ENCODE measurements at places on chromosomes 2 and 18. TPM values are rescaled to one million over a fixed set of nuclear protein-coding genes. Genes with fewer than 3 reads are reported as not detected.
A peak's percentile ranks its signal among the peaks of the same experiment; 100 is the strongest.

- no peaks in the 10 kb centered on the region for H3K4me1 ChIP-seq
- H3K27ac ChIP-seq = no peak overlapping the region
- no peak overlapping the region for H3K4me3 ChIP-seq
These were observed 36.2 kb downstream of the FASTKD2 start for GRCh38 chr2:206801418-206802189.

- H3K4me1 ChIP-seq = no peaks in the 10 kb centered on the region
- DNase-seq = no peak
These were observed 248.8 kb downstream of the MREG start for GRCh38 chr2:215764441-215765048.

DNA sequence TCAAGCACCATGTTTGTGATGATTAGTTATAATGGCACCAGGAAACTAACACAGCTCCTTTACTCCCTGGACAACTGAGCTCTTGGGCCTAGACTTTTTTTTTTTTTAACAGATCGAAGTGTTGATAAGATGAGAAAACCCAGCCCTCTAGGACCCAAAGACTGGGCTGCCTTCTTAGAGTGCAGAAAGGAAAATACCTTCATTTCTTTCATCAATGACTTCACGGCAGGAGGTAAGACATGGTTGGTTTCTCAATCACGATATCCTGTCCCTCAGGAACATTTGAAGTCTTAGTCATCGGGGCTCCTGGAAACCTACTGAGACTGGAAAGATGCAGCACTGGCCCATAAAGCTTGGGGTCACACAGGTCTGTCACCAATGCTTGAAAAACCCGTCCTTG, 84.7 kb downstream of the TNFRSF11A start:
- H3K27ac ChIP-seq = no peak overlapping the region
- no peak overlapping the region for H3K4me3 ChIP-seq
- no peaks in the 10 kb centered on the region for H3K36me3 ChIP-seq
- no peaks in the 10 kb centered on the region for H3K27me3 ChIP-seq
- H3K4me1 ChIP-seq = no peaks in the 10 kb centered on the region

DNA sequence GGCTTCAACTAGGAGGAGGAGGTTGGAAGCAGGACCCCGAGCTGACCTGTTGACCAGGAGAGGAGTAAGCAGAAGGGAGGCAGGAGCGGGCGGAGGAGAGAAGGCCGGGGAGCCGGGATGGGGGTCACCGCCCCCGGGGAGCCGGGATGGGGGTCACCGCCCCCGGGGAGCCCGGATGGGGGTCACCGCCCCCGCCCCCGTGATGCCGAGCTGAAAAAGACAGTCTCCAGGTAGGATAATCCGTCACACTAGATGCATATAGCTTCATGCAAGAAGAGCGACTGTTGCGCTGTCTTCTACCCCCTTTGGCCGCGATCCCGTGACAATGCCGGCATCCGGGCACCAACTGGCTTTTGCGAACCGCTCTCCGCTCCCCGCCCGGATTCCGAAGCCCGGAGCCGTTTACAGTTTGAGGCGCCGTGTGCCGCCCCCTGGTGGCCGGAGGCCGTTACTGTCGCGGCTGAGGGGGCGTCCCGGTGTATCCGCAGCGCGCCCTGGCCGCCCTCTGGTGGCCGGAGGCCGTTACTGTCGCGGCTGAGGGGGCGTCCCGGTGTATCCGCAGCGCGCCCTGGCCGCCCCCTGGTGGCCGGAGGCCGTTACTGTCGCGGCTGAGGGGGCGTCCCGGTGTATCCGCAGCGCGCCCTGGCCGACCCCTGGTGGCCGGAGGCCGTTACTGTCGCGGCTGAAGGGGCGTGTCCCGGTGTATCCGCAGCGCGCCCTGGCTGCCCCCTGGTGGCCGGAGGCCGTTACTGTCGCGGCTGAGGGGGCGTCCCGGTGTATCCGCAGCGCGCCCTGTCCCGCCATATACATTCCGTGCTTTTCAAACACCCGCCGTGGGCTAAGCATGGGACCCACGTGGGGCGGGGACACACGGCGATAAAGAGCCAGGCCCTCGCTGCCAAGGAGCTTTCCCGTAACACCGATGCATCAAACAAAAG, 89.6 kb downstream of the ACTR3 start:
- DNase-seq = peak; percentile 92
- H3K4me3 ChIP-seq = no peak overlapping the region
- peaks cover 5% of the 10 kb centered on the region for H3K4me1 ChIP-seq
- no peak overlapping the region for H3K27ac ChIP-seq
- peaks cover 17% of the 10 kb centered on the region for H3K36me3 ChIP-seq
- H3K27me3 ChIP-seq = no peaks in the 10 kb centered on the region

CRYGC gene
- total RNA-seq = not detected

DNA sequence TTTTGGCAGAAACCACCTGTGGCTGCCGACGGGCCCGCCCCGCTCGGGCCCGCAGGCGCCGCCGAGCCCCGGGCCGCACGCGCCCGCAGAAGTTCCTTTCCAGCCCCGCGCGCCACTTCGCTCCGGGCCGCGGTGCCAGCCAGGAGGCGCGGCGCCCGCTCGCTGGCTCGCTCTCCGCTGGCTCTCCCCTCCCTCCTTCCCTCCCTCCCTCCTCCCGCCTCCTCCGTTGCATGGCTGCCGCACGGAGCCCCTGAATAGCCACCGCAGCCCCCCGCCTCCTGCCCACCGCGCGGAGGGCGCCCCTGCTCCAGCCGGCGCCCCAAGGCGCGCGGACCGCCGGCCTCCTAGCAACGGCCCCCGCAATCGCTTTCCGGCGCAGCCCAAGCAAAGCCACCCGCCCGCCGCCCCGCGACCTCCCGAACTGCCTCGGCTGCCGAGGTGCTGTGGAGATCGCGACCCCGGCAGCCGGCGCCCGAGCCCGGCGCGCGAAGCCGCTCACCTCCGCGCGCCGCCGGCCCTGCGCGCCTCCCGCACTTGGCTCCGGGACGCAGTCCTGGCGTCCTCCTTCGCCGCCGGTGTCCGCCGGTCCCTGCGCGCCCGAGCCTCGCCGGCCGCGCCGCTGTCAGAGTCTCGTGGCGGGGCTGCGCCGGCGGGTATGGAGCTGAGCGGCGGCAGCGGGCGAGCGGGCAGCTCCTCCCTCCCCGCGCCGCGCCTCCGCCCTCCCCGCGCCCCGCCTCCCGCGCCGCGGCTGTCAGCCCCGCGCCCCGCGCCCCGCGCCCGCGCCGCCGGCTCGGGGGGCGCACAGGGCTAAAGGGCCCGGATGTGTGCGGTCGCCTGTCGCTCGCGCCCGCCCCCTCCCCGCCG, at the start of gene ZBTB7C:
Gene ZBTB7C (minus strand): TSS at position 657 of the 864 bp plus-strand sequence.
- peak within 1 kb of the TSS; percentile 81 for H3K4me3 ChIP-seq
- no peaks in the 10 kb centered on the region for H3K36me3 ChIP-seq
- no peak within 1 kb of the TSS for H3K27ac ChIP-seq
- H3K27me3 ChIP-seq = peaks cover 62% of the 10 kb centered on the region
- DNase-seq = peak; percentile 81
- H3K4me1 ChIP-seq = no peaks in the 10 kb centered on the region

DNA sequence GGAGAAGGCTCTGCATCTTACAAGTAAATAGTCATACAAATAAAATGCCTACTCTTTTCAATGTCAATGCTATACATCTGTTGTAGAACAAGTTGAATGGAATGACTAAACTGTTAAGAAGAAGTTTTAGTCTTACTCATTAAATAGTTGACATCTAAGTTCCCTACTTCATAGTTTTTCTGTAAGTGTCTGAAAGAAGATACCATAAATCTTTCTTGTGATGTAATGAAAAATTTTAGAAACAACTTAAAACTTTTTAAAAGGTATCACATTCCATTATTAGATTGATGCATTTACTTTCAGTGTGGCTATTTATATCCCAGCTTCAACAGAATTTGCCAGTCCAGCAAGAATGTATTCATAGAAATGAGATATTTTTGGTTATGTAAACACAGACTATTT, 185.2 kb upstream of the EPC2 start:
- H3K36me3 ChIP-seq = no peaks in the 10 kb centered on the region
- no peaks in the 10 kb centered on the region for H3K4me1 ChIP-seq
- no peak overlapping the region for H3K4me3 ChIP-seq
- no peaks in the 10 kb centered on the region for H3K27me3 ChIP-seq

DNA sequence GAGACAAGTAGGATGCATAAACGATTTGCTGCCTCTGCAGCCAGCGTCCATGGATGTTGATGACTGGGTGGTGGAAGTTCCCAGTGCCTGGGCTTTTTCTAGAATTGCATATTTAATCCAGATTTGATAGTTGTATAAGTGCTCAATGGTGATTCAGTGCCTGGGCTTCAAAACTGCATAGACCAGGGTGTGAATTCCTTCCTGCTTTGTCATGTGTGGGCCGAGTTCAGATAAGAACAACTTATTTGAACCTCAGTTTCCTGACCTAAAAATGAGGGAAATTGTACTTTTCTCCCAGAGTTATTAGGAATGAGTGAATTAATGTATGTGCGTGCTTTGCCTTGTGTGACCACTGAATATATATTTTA, 154.6 kb downstream of the WDSUB1 start:
- no peak overlapping the region for H3K4me3 ChIP-seq
- DNase-seq = no peak
- H3K36me3 ChIP-seq = peaks cover 10% of the 10 kb centered on the region
- peaks cover 3% of the 10 kb centered on the region for H3K4me1 ChIP-seq

SLC9A4 gene
- total RNA-seq = 0.05 TPM

DNA sequence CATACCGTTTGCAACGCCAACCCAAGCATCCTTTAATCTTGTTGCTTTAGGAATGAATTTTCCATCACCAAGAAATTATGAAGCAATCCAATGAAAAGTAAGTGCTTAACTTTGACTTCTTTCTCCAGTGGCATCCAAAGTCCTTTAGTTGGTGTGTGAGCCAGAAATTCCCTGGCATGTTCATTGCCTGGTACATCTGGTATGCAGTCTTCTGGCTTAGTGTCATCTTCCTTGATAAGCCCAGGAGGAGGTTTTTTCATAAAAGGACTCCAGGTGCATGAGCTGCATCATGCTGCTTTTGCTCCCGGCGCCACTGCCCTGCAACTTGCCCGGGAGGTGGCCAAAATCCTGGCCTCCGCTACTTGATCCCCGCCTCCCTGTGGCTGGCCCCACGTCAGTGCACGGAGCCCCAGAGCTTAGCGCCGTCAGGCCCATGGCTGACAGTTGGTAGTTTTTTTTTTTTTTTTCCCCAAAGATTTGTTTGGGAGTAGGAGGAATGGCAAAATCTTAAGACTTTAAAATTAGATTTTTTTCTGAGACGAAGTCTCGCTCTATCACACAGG, 58.7 kb downstream of the PUM2 start:
- H3K4me1 ChIP-seq = no peaks in the 10 kb centered on the region
- H3K4me3 ChIP-seq = no peak overlapping the region
- H3K27me3 ChIP-seq = no peaks in the 10 kb centered on the region
- H3K36me3 ChIP-seq = peaks cover 85% of the 10 kb centered on the region

- H3K4me1 ChIP-seq = no peaks in the 10 kb centered on the region
- no peak overlapping the region for H3K4me3 ChIP-seq
- H3K36me3 ChIP-seq = no peaks in the 10 kb centered on the region
- no peak for DNase-seq
These were observed 355.6 kb downstream of the MYCN start for GRCh38 chr2:16296038-16296290.

- H3K27me3 ChIP-seq = no peaks in the 10 kb centered on the region
- H3K36me3 ChIP-seq = peaks cover 60% of the 10 kb centered on the region
- no peak overlapping the region for H3K4me3 ChIP-seq
- no peaks in the 10 kb centered on the region for H3K4me1 ChIP-seq
- DNase-seq = no peak
These were observed 11.1 kb downstream of the STAMBP start for GRCh38 chr2:73839653-73840411.

DNA sequence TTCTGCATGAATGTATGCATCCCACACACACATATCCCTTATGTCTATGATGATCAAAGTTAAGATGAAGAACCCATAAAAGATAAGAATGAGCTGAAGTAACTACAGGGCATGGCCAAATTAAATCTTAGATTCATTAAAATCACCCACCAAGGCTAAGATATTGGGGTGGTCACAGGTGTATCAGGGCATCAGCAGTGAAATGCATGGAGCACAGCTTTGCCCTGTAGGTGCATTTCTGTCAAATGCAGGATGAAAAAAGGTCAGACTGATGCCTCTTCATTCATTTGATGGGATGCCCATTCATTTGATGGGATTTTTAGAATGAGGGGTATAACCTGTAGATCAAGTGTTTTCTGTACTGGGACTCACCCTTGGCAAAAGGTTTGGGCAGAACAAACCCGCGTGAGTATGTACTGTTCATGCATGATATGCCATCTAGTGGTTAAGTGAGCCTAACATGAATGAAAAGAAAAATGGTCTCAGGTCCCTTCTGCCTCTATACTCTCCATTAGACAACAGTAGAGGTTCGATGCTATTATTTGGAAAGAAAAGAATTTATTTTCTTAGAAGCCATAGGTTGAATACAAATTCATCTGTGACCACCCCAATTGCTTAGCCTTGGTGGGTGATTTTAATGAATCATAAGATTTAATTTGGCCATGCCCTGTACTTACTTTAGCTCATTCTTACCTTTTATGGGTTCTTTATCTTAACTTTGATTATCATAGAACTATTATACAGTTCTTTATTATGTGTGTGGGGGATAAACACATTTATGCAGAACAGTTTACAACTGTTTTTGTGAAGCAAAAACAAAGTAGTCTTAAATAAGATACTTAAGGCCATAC, 43.2 kb upstream of the NOSTRIN start:
- H3K4me1 ChIP-seq = peaks cover 6% of the 10 kb centered on the region
- no peak overlapping the region for H3K4me3 ChIP-seq
- H3K27ac ChIP-seq = no peak overlapping the region
- peaks cover 29% of the 10 kb centered on the region for H3K36me3 ChIP-seq
- peak; percentile 55 for DNase-seq
- no peaks in the 10 kb centered on the region for H3K27me3 ChIP-seq

GRCh38 chr2:128770143-128771085, 451.7 kb upstream of the HS6ST1 start:
- H3K4me1 ChIP-seq = no peaks in the 10 kb centered on the region
- no peaks in the 10 kb centered on the region for H3K36me3 ChIP-seq
- H3K27me3 ChIP-seq = no peaks in the 10 kb centered on the region

- peaks cover 3% of the 10 kb centered on the region for H3K4me1 ChIP-seq
- H3K27me3 ChIP-seq = no peaks in the 10 kb centered on the region
- DNase-seq = no peak
- H3K36me3 ChIP-seq = peaks cover 26% of the 10 kb centered on the region
- H3K4me3 ChIP-seq = no peak overlapping the region
These were observed 17.7 kb downstream of the RPIA start for GRCh38 chr2:88709181-88709631.

GRCh38 chr2:65630643-65631042, 198.2 kb upstream of the SPRED2 start:
- no peak overlapping the region for H3K27ac ChIP-seq
- no peak for DNase-seq
- no peak overlapping the region for H3K4me3 ChIP-seq
- no peaks in the 10 kb centered on the region for H3K27me3 ChIP-seq
- no peaks in the 10 kb centered on the region for H3K4me1 ChIP-seq

TMSB10 gene
- 2,719 TPM for total RNA-seq

LYG2 gene
- not detected for total RNA-seq

DNA sequence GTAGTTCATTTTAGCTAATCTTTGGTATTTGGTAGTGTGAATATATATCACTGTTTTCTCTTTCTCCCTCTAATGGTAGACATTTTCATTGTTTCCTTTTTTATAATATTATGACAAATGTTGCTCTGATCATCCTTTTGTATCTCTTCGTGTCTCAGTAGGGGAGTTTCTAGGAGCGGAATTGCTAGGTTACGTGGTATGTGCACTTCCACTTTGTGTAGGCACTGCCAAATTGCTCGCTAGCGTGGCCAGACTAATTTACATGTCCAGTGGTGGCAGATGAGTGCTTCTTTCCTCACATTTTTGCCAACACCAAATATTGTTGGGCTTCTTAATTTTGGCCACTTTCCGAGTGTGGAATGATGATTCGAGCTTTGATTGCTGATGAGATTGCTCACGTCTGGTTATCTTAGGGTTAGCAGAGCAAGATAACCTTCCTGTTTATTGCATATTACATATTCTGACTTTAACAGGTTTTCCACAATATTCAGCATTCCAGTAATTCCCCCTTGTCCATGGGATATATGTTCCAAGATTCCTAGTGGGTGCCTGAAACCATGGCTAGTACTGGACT, 30.4 kb upstream of the GREB1 start:
- no peaks in the 10 kb centered on the region for H3K27me3 ChIP-seq
- no peak overlapping the region for H3K27ac ChIP-seq
- H3K36me3 ChIP-seq = peaks cover 32% of the 10 kb centered on the region
- peaks cover 5% of the 10 kb centered on the region for H3K4me1 ChIP-seq
- H3K4me3 ChIP-seq = no peak overlapping the region
- DNase-seq = no peak

Data from endodermal cell (in vitro differentiated cells).